ENCODE measurements at places on chromosomes 7 and 10.
A peak's percentile ranks its signal among the peaks of the same experiment; 100 is the strongest.

DNA sequence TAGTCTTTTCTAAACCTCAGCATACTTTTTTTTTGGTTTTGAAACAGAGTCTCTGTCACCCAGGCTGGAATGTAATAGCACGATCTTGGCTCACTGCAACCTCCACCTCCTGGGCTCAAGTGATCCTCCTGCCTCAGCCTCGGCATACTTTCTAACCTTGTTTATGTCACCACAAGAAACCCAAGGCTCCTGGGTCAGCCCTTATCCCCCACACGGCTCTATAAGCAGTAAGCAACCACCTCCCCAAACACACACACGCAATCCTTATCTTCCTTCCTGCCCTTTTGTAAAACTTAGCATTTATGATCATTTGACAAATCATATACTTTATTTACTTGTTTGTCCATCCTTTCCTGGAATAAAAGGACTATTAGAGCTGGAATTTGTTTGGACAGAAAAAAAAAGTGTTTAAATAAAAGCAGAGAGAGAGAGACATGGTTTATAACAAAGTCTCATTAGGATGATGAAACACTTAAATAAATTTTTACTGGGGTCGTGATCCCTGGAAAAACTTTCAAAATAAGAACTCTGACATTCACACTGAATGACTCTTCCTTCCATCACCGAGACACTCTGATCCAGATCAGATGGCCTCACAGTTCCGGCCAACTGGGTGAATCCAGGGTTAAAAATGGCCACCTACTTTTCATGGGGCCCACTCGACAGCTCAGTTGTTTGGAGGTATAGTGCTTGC is 72.7 kb upstream of the PIK3CG start:
- no peak for DNase-seq

GRCh38 chr10:104333728-104334373 is 4.4 kb downstream of the ITPRIP start:
- no peak for DNase-seq

DNA sequence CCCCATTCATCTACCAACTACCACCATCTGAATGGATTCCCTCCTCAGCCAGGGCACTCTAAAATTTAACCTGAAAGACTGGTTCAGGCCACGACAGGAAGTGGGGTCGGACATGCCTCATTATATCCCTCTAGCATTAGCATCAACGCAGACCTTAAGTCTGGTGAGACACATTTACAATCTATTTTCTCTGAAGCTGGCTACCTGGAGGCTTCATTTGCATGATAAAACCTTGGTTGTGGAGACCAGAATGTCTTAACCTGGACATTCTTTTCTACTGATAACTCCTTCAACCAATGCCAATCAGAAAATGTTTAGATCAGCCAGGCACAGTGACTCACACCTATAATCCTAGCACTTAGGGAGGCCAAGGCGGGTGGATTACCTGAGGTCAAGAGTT is 42.3 kb downstream of the SVOPL start:
- no peak for DNase-seq

- DNase-seq, result peak; percentile 77
These were observed 449.7 kb upstream of the KLF6 start for GRCh38 chr10:4234661-4235060.

DNA sequence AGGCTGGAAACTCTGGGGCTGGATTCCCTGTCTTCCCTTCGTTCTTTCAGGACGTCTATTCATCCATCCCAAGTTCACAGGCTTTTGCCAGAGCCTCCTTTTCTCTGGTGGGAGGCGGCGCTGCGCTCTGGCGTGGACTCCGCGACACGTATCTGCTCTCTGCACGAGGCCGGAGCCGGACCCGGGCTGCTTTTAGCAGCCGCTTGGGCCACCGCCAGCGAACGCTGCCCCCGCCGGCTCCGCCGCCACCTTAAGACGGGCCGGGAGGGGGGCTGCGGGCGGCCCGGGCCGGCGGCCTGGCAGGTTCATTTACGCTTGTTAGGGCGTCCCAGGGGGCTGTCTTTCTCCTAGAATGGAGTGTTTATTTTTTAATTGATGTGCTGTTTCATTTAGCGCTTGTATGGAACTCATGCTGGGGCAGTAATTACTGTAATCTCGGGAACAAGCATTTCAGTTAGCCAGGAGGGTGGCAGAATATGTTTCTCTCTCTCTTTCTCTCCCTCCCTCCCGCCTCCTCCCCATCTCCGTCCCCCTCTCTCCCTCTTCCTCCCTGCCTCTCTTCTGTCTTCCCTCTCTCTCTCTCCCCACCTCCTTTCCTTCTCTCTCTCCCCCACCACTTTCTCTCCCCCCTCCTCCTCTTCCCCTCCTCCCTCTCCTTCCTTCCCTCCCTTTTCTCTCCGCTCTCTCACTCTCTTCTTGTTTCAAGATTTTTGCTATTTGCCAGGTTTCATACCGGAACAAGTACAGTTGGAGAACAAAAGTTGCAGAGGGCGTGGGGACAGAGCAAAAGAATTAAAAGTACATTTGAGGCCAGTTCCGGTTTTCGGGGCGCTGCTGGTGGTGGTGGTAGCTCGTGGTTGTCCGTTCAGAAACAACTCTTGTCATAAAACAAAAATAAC is 1.3 kb upstream of the FZD8 start:
- DNase-seq, result no peak

GRCh38 chr10:8073691-8074416 is 19.4 kb downstream of the GATA3 start:
- DNase-seq, result no peak

- DNase-seq, result no peak
These were observed 86.4 kb upstream of the LYZL1 start for GRCh38 chr10:29202386-29202940.

- no peak for DNase-seq
These were observed 109.2 kb downstream of the SND1 start for GRCh38 chr7:127761196-127761595.

- DNase-seq, result no peak
These were observed 53.0 kb downstream of the MKX start for GRCh38 chr10:27692663-27693062.

DNA sequence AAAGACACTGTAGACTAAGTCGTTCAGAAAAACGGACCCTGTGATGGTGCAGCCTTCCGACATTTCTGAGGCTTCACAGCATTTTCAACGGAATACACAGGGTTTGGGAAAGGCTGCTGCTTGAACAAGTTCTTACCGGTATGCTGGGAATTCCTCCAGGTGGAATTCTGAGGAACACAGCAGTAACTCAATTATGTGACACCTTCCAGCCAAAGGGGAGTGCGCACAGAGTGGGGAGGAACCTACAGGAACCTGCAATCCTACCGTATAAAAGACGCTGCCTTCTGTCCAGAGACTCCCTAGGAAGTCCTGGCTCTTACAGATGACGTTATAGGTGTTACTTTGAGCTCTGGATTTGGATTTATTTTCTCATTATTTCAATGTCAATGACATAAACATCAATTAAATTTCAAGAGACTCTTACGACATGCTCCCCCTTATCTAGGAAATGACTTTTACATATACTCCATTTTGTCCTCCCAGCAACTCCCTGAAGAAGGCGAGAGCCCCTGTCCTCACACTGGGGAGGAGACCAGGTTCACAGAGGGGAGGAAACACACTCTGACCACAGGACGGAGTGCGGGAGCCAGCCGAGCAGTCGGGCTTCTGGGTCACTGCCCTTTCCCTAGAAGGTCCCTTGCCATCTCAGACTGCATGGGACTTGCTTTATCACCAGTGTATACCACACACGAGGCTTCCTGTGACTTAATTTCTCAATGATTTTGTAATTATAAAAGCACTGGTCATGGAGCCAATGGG is 27.9 kb downstream of the VIPR2 start:
- no peak for DNase-seq

DNA sequence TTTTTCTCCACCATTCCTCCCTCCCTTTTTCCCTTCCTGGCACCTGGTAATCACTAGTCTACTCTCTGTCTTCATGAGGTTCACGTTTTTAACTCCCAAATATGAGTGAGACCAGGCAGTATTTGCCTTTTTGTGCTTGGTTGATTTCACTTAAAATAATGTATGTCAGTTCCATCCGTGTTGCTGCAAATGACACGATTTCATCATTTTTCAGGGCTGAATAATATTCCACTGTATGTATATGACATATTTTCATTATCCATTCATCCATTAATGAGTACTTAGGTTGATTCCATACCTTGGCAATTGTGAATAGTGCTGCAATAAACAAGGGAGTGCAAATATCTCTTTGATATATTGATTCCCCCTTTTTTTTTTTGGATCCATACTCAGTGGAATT is 25.8 kb downstream of the GALNT17 start:
- no peak for DNase-seq

- DNase-seq, result no peak
These were observed 830 bp upstream of the BMI1 start for GRCh38 chr10:22319980-22320558.

GRCh38 chr7:65268782-65269149 is 104.9 kb upstream of the ZNF92 start:
- no peak for DNase-seq

DNA sequence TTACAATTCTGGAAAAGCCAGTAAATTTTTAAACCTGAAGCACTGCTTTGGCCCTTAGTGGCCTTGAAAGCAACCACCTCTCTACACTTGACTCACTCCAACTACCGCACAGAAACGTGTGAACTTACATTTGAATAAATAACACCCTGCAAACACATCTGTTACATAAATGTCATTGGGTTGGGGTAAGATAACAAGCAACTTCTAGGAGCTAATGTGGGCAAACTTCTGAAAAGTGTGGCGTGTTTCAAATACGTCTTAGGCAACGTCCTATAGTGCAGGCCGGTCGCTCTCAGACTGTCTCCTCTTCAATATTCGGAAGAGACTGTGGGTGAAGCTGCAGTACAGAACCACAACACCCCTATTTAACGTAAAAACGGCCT is 474 bp downstream of the ORC5 start:
- DNase-seq, result no peak
